Stimulated activated CD4-positive, alpha-beta T cell treated with anti-CD3 and anti-CD28 coated beads, TNF-alpha, amount 100 ng/mL, for 24 hours (primary cell): ENCODE measurements at places on chromosomes 13 and 19.

GRCh38 chr19:56167064-56167578 lies 8.7 kb upstream of the GALP start:
- no peak for DNase-seq

DNA sequence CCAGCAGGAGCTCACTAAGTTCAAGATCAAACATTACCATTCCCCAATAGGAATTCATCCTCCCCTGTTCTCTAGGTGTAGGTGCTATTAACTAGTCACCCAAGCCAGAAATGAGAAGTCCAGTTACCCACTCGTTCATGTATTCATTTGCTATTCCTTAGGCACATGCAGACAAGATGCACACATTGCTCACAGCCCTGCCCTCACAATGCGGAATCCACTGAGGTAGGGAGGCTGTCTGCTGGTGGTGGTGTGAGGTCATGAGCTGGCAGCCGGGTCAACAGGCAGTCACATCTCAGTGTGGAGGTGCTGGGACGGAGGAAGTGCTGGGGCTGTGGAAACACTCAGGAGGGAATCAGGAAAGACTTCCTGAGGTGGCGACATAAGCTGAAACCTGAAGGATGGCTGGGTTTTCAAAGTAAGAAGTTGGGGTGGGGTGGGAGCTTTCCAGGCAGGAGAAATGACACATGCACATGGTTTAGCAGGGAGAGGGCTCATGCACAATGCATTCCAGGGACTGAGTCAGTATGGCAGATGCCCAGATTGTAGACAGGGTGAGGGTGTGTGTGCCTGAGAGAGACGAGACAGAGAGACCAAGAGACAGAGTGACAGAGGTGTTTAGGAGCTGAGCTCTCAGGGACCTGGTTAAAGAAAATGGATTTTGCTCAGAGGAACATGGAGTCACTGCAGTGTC lies 117.6 kb downstream of the USP12 start:
- DNase-seq = no peak

- no peak for DNase-seq
Observed at GRCh38 chr13:113848431-113849260, 15.2 kb downstream of the GAS6 start.

DNA sequence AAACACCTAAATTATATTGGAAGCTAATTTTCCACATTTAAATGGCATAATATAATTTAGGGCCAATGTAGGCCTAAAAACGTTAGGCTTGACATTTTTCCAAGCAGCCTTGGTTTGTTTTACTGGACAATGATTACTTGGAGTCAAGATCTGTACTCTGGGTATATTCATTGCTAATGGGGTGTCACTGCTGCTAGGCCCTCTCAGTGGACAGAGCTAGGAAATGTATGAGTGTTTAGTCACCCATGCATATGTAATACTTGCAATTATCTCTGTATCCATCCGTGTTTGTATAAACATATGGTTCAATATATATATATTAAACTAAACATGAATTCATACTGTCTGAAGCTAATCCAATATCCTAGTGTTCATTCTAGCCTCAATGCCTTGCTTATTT lies 598.1 kb downstream of the DCT start:
- no peak for DNase-seq

GRCh38 chr13:103194871-103195270 lies 128.7 kb upstream of the SLC10A2 start:
- no peak for DNase-seq

DNA sequence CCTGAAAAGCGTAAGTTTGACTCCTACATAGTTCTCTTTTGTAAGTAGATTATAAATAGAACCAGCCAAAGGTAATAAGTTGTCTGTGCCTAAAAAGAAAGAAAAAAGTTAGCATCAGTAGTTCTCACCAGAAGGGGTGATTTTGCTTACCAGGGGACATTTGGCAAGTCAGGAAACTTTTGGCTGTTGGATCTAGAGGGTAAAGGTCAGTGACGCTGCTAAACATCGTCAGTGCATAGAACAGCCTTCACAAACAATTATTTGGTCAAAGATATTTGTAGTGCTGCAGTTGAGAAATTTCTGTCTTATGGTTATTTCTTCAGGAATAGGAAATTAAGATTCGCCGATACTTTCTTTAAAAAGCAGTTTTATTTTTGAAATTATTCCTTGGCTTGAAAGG lies 2.0 kb downstream of the USPL1 start:
- no peak for DNase-seq

DNA sequence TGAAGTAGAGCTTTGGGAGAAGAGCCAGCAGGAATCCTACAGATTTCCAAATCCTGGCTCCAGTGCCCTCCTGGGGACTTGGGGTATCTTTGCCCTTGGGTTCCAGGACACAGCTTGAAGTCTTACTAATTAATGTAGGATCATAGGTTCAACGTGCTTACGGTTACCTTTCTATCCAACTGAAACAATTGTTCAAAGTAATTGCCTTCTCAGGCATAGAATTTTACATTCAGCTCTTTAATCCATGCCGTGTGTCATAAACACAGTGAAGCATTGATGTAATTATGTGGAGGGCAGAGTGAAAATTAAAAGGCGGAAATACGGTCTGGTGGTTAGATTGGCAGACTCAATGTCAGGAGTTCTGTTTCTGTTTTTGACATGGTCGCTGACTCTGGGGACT lies 170.4 kb downstream of the COG6 start:
- DNase-seq = no peak

DNA sequence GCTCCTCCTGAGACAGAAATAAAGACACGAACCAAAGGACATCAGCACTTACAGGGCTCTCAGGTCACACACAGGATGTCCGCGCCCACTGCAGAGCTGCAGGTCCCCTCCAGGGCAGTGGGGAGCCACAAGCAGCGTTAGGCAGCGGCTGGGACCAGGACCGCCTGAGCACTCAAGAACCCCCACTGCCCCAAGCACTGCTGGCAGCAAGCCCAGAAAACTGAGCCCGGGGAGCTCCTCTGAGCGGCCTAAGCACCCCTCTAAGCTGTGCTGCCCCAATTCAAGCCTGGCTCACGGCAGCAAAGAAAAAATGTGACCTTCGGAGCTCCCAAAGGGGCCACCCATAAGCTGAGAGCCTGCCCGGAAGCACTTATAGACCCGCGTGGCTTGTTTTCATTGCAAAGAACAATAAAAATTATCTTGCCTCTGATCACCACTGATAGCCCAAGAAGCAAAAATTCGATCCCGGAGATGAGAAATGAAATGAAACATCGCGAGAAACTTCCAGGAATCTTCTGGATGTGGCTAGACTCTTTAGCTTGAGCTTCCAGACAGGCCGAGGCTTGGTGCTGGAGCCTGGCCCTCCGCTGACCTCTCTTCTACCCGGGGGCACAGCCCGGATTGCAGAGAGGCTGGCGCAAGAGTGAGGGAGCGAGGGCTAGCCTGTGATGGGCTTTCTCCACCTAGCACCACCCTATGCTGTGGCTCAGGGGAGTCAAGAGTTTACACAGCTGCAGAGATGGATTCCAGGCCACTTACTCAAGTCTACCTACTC lies 6.3 kb downstream of the DPP9 start:
- no peak for DNase-seq

GRCh38 chr13:91426913-91427312 lies 28.5 kb downstream of the GPC5 start:
- DNase-seq = no peak
